ENCODE measurements at places on chromosomes 16 and 17.

DNA sequence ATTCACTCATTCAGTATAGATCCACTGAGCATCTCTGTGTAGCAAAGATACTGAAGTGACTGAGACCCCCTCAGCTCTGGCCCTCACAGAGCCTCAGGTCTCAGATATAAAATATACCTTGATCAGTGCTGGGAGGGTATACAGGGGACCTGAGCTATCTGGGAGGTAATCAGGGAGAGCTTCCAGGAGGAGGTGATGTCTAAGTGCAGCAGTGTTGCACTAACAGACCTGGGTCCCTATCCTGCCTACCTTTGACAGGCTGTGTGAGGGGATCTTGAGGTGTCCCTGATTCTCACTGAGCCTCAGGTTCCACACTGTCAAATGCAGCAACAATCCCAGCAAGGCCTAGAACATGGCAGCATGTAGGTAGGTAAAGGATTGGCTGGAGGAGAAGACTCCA, 6.5 kb upstream of the ALKBH5 start:
- DNase-seq = no peak

DNA sequence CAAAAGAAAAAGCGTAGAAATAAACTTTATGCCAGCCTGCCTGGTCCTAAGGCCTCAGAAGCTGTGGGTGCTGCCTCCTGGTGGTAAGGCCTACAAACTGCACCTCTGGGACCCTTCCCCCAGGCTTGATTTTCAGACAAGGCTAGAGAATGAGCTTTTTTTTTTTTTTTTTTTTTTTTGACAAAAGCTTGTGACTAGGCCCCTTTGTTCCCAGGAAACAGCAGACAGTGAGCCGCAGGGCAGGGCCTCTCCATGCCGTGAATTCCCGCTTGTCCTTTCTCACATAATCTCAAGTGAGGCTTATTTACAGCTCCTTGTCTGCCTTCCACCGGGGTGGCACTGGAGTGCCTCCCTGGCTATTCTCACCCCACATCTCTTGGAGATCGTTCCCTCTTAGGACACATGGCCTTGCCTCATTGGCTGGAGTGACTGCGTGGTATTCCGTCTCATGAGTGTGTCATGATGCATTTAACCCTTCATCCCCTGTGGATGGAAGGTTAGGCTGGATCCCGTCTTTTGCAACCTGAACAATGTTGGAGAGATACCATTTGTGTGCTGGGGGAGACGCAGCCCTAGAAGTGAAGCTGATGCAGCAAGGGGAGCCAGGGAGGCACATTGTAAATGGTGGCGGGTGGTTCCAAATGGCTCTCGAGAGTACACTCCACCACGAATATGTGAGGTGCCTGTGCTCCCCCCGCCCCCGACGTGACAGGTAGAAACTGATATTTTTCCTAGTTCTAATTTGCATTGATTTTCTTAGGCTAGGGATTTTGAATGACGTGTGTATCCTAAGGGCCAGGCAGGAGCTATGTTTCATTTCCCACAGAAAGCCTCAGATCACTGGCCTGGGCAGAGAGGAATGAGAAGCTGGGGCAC, 49.6 kb downstream of the USP22 start:
- DNase-seq = peak; percentile 65

GRCh38 chr16:54932737-54933254, 2.1 kb downstream of the IRX5 start:
- no peak for DNase-seq

DNA sequence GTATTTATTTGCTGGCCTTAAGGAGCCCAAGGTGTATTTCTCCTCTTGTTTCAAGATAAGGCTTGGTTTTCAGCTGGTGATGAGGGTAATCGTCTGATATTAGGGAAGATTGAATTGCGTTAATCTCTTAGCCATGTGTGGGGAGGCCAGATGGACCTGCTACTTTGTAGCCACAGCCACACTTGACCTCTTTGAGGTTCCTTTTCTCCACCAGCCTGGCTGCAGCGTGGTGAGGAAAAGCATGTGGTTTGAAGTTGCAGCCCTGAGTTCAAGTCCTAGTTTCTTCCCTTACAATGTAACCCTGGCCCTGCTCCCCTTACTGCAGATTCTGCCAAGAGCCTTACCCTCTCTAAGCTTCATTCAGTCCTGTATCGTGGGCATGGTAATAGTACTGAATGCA, 3.1 kb downstream of the MINK1 start:
- DNase-seq = no peak
